ENCODE measurements at places on chromosomes 11 and 22. TPM values are rescaled to one million over a fixed set of nuclear protein-coding genes. Genes with fewer than 3 reads are reported as not detected.

The KLHL35 gene
- 0.84 TPM for total RNA-seq

The JAML gene
- 40.4 TPM for total RNA-seq

The ARHGEF17 gene
- 0.14 TPM for total RNA-seq

The OR52I2 gene
- not detected for total RNA-seq

The DEUP1 gene
- not detected for total RNA-seq

The DRD4 gene
- total RNA-seq = 0.72 TPM

The SOX10 gene
- total RNA-seq = not detected

The CD3G gene
- total RNA-seq = 98.6 TPM

The HSPB2 gene
- total RNA-seq = not detected

The MS4A5 gene
- not detected for total RNA-seq

The PARVA gene
- total RNA-seq = 0.24 TPM

The NFRKB gene
- total RNA-seq = 38.8 TPM

The VSIG2 gene
- total RNA-seq = 0.65 TPM

The LMO2 gene
- total RNA-seq = not detected

The TP53I11 gene
- total RNA-seq = 6.8 TPM

The GRM5 gene
- not detected for total RNA-seq

The CHST1 gene
- total RNA-seq = not detected

The PARVG gene
- 122 TPM for total RNA-seq

The GNG3 gene
- not detected for total RNA-seq

The GTSE1 gene
- total RNA-seq = 0.19 TPM

The FADD gene
- total RNA-seq = 10.5 TPM

The MMP27 gene
- not detected for total RNA-seq

The C1QTNF5 gene
- total RNA-seq = not detected

The A4GALT gene
- not detected for total RNA-seq

The STIM1 gene
- total RNA-seq = 84.3 TPM

The MS4A10 gene
- not detected for total RNA-seq

The MLC1 gene
- total RNA-seq = 0.14 TPM

The UCP2 gene
- 156 TPM for total RNA-seq

The EFEMP2 gene
- total RNA-seq = 5.1 TPM

The APOBEC3B gene
- total RNA-seq = not detected

The MYO18B gene
- total RNA-seq = 0.11 TPM

The PNPLA5 gene
- total RNA-seq = not detected

The POU2AF1 gene
- 1.1 TPM for total RNA-seq

The OPCML gene
- total RNA-seq = not detected

The C11orf91 gene
- not detected for total RNA-seq

The SLC5A4 gene
- total RNA-seq = not detected

The SBF2 gene
- total RNA-seq = 12.6 TPM

The NCAPD3 gene
- total RNA-seq = 30.4 TPM

The MEI1 gene
- total RNA-seq = 62.5 TPM

The OR6T1 gene
- total RNA-seq = not detected

The OR2AG2 gene
- total RNA-seq = not detected

The OR4C12 gene
- total RNA-seq = not detected

The PKP3 gene
- total RNA-seq = not detected

The SLN gene
- total RNA-seq = not detected

The CRYBA4 gene
- total RNA-seq = not detected

The GGT5 gene
- total RNA-seq = not detected
